ENCODE measurements at places on chromosomes 4 and X.

- no peak overlapping the region for H3K27ac ChIP-seq
- H3K36me3 ChIP-seq: peaks cover 45% of the 10 kb centered on the region
- H3K4me1 ChIP-seq: peaks cover 14% of the 10 kb centered on the region
- no peak for DNase-seq
- H3K4me3 ChIP-seq: no peak overlapping the region
Observed at GRCh38 chr4:48100256-48100655, 33.8 kb downstream of the TXK start.

- no peaks in the 10 kb centered on the region for H3K4me1 ChIP-seq
- DNase-seq: no peak
- H3K36me3 ChIP-seq: no peaks in the 10 kb centered on the region
- H3K27me3 ChIP-seq: peaks cover 25% of the 10 kb centered on the region
- H3K4me3 ChIP-seq: no peak overlapping the region
- H3K27ac ChIP-seq: no peak overlapping the region
Observed at GRCh38 chr4:174117445-174117844, 166.0 kb downstream of the FBXO8 start.

GRCh38 chr4:74366367-74366911, 1.5 kb downstream of the EREG start:
- peaks cover 16% of the 10 kb centered on the region for H3K4me1 ChIP-seq
- no peaks in the 10 kb centered on the region for H3K36me3 ChIP-seq
- no peak overlapping the region for H3K4me3 ChIP-seq

DNA sequence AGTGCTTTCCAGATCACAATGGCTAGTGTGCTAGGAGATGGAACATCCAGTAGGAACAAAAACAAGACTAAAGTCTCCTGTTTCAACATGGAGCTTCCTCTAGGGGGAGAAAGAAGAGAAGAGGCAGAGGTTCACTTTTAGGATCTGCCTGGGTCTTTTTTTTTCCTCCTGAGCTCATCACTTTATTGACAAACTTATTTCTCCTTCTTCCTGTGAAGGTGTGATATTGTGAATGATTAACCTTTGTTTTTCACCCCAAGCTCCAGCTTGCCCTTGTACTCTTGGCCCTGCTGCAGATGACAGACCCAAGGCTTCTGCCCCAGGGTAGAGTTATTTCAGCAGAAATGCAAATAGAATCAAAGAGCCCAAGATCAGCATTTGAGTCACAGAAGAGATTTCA, 13.5 kb downstream of the PAGE4 start:
- no peak for DNase-seq
- H3K27me3 ChIP-seq: no peaks in the 10 kb centered on the region
- no peak overlapping the region for H3K4me3 ChIP-seq
- H3K27ac ChIP-seq: no peak overlapping the region

DNA sequence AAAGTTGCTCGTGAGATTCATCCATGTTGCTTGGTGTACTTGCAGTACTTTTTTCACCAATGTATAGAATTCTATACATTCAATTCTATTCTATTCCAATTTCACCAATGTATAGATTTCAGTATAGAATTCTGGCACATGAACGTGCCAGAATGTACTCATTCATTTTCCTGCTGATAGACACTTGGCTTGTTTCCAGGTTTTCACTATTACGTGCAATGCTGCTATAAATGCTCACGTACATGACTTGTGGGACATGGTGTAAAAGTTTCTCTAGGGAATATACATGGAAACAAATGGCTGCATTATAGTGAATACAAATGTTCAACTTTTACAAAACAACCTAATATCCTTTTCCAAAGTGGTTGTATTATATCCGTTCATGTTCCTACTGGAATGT, 6.8 kb upstream of the CXorf66 start:
- no peak overlapping the region for H3K27ac ChIP-seq
- H3K4me3 ChIP-seq: no peak overlapping the region
- no peaks in the 10 kb centered on the region for H3K4me1 ChIP-seq

- H3K4me1 ChIP-seq: peaks cover 4% of the 10 kb centered on the region
- no peak for DNase-seq
- H3K27me3 ChIP-seq: no peaks in the 10 kb centered on the region
Observed at GRCh38 chrX:15043538-15043937, 170.3 kb downstream of the MOSPD2 start.

DNA sequence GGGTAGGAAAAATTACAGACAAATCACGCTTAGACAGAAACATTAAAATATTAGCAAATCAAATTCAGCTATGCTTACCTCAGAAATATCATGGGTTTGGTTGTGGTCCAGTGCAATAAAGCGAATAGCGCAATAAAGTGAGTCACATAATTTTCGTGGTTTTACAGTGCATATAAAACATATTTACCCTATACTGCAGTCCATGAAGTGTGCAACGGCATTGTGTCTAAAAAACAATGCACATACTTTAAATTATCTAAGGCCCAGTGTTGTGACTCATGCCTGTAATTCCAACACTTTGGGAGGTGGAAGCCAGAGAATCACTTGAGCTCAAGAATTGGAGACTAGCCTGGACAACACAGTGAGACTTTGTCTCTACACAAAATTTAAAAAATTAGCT, 195.7 kb upstream of the IL1RAPL1 start:
- H3K4me3 ChIP-seq: no peak overlapping the region
- no peak for DNase-seq
- H3K27me3 ChIP-seq: no peaks in the 10 kb centered on the region
- H3K4me1 ChIP-seq: no peaks in the 10 kb centered on the region
- H3K36me3 ChIP-seq: no peaks in the 10 kb centered on the region
- H3K27ac ChIP-seq: no peak overlapping the region

Measured in activated CD4-positive, alpha-beta T cell treated with anti-CD3 and anti-CD28 coated beads, Interleukin-2, amount 10 ng/mL, durations not matched to agents 7 days and 5 days (primary cell).